ENCODE measurements at places on chromosomes 2 and 18. TPM values are rescaled to one million over a fixed set of nuclear protein-coding genes. Genes with fewer than 3 reads are reported as not detected.

The ZNF396 gene
- 3.9 TPM for total RNA-seq

The HOXD4 gene
- total RNA-seq = 48.2 TPM

The EGR4 gene
- not detected for total RNA-seq

The CD8B gene
- 0.88 TPM for total RNA-seq

The ANKRD30B gene
- not detected for total RNA-seq

The DPYSL5 gene
- total RNA-seq = 2.1 TPM

The STEAP3 gene
- 9.1 TPM for total RNA-seq

The GLI2 gene
- total RNA-seq = 18.7 TPM

The GCC2 gene
- total RNA-seq = 39.2 TPM

The REG3G gene
- total RNA-seq = not detected

The FBXO36 gene
- total RNA-seq = 7.2 TPM

The KCNG2 gene
- total RNA-seq = 1.4 TPM

The DNAH7 gene
- 10.6 TPM for total RNA-seq

The ASB18 gene
- 2.0 TPM for total RNA-seq

The TWIST2 gene
- total RNA-seq = 10.7 TPM

The ANXA4 gene
- 65.8 TPM for total RNA-seq

The CFAP53 gene
- total RNA-seq = 1.1 TPM

The AGFG1 gene
- total RNA-seq = 79.8 TPM

The CAPN14 gene
- 0.12 TPM for total RNA-seq

The MRPL44 gene
- total RNA-seq = 33.5 TPM

The NPC1 gene
- total RNA-seq = 32.1 TPM

The ZNF804A gene
- 0.99 TPM for total RNA-seq

The M1AP gene
- 0.47 TPM for total RNA-seq

The FAM161A gene
- total RNA-seq = 6.9 TPM

The CNDP1 gene
- 0.23 TPM for total RNA-seq

The CNGA3 gene
- not detected for total RNA-seq

The PARD3B gene
- total RNA-seq = 44.8 TPM

The FOXI3 gene
- total RNA-seq = 0.06 TPM

The SCN1A gene
- total RNA-seq = 0.06 TPM

The DYNC1I2 gene
- 112 TPM for total RNA-seq

The DOK6 gene
- 15.8 TPM for total RNA-seq

The TLX2 gene
- not detected for total RNA-seq

The BMP10 gene
- total RNA-seq = not detected

The SAP130 gene
- 11.2 TPM for total RNA-seq

The RGPD3 gene
- 0.29 TPM for total RNA-seq

The LRPPRC gene
- total RNA-seq = 95.8 TPM

The CPO gene
- total RNA-seq = not detected

The ITPRIPL1 gene
- total RNA-seq = 3.2 TPM

The RGPD8 gene
- 20.2 TPM for total RNA-seq
